Activated naive CD4-positive, alpha-beta T cell treated with Interleukin-2 at 50 U/mL for 16 hours (primary cell): ENCODE measurements at places on chromosomes 4 and X.

DNA sequence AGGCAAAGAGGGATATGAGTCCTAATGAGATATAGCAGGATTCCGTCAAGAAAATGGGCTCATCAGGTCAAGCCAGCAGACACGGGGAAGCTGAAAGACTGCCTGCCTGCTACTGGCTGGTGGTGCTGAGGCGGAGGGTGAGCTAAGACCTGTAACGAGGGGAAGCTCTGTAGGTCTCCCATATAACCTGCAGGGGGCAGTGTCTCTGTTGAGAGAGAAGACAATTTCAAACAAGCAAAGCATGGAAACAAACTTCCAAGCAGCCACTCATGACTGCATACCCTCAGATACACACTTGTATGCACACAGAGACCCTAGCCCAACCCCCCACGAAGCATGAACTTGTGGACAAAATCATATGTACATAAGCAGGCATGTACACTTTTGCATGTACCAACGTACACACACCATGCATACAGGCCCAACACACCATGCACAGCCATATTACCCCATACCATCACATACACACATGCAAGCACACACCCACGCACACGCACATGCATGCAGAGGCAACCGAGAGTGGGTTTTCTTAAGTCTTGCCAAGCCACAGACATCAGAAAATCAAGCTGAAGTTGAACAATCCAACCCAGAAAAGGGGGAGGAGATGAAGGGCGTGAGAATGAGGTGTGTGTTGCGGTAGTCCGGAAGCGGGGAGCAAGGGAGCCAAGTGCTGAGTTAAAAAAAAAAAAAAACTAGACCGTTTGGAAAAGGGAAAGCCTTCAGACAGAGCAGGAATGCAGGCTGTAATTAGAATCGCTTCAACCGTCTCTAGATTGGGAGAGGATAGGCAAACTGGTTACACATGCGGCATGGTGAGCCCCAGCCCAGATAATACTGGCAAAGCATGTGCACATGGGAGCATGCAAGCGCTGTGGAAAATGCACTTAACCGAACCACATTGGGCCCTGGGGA lies 71.0 kb downstream of the PJA1 start:
- DNase-seq = peak; percentile 9

GRCh38 chrX:72123471-72124185 lies 8.1 kb downstream of the RTL5 start:
- DNase-seq = no peak

DNA sequence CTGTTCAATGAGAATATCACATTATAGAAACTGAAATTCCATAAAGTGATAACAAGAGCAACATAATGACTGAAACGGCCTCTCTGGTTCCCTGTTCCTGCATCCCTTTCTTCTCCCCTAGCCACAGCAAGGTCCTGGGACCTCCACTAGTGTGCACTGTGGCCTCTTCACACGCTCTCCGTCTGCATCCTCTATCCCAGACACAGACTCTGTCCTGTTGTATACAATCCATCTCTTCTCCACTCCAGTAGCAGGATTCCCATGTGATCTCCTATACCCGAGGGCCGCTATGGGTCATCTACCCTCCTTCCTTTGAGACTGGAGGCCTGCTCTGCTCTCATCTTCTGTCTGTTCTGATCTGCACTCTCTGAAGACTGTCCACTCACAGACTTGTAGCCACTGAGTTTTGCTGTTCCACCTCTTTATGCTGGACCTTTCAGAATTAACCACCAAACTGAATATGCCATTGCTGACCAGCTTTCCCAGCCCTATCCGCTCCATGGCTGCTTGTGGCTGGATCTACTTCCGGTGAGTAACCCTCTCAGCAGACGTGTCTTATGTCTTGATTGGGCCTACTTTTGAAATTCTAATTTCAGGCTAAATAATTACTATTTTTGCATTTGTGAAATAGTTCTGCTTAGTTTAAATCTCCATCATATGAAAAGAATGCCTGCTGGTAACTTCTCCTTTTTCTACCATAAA lies 105.1 kb upstream of the NAP1L5 start:
- DNase-seq = no peak

GRCh38 chrX:110277609-110278008 lies 40.3 kb downstream of the AMMECR1 start:
- no peak for DNase-seq

DNA sequence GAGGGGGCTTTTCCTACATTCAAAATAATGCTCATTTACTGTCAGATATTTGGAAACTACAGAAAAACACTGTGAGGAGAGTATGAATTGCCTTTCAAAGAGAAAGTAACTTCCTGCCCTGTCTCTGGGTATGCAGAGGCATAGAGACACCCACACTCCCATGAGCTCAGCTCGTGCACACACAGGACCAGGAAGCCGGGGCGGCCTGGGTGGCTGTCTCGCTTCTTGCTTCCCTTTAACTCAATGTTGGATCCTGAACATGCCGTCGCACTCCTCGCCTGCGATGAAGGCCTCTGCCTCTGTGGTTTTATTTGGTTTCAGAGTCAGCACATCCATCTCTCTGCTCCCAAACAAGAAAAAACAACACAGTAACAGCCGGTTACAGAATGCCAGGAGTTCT lies 40.1 kb upstream of the GPR78 start:
- peak; percentile 32 for DNase-seq

DNA sequence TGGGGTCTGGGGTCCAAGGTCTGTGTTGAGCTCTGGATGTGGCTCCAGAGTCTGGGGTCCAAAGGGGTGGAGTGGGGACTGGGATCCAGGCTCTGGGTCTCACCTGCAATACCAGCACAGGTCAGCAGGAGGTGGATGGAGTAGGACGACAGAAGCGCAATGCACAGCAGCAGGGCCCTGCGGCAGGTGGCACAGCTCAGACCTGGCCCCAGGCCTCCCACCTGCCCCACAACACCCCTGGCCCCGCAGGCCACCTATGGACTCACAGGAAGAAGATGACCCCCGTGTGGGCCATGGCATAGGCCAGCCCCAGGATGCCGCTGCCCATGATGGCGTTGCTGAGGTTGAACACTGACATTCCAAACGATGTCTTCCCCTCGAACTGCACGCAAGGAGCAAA lies 3.4 kb downstream of the SLC38A5 start:
- peak; percentile 20 for DNase-seq

DNA sequence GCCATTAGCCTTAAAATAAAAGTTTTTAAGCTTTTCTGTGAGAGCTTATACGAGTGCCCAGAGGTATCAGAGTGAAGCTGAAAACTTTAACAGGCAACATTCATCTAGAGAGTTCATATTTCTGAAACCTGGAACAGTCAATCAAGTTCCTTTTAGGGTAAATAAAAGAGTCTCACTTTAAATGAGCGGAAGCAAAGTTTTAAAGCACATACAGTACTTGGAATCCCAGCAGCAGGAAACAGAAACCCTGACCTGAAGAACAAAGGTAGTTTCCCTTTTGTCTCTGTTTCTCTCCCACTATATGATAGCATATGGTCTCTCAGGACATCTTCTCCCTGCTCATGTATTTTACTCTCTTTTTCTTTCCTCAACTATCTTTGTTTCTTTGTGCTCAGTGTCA lies 153.0 kb downstream of the ASB9 start:
- DNase-seq = no peak

DNA sequence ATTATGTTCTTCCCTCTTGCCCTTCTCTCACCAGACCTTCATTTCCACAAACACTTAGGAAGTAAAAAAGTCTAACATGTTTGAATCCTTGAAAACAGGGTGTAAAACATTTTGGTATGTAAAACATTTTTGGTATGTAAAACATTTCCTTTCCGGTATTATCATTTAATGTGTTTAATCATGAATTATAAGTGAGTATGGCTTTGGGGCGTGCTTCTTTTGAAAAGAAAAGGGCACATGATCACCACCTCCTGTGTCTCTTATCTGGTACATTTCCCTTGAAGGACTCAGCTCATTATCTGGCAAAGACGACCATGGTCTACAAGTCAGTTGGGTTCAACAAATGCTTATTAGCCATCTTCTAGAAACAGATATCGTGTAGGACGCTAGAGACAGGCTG lies 283.6 kb downstream of the FRMPD4 start:
- DNase-seq = no peak

- no peak for DNase-seq
Observed at GRCh38 chrX:153327561-153327960, 6.0 kb upstream of the PNMA6F start.

DNA sequence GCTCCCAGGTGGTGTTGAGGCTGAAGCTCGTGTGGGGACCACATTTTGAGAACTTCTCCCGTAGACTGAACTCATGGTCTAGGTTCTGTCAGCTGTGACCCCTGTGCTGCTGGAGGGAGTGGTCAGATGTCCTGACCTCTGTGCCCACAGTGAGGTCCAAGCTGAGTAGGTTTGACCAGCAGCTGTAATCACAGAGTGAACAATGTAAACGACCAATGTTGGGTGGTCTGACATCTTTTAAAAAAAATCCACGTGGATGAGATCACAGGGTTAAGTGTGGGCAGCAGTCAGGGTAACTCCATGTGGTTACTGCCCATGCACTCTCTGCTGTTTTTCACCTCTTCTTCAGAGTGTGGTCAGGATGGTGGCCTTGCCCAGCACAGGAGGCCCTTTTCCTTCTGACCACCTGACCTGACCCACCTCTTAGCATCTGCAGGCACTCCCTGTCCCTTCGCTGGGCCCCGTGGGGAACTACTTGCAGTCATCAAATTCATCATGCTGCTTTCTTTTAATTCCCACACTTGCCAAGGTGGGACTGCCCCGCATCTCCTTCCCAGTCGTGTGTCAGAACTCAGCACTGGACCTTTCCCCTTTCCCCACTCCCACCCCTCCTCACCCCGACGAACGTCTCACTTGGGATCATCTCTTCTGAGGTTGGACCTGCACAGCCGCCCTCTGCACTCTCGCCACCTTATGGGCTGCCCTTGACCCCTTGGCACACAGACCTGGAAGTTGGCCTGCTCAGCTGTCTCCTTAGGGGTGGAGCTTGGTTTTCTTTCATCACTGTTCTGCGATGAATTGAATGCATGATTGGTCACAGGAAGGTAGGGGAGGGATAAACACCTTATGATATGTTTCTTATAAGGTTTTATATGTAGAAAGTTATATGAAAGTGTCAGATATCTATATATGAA lies 120.1 kb downstream of the PTTG2 start:
- no peak for DNase-seq

GRCh38 chr4:114597410-114598115 lies 1.0 kb upstream of the UGT8 start:
- DNase-seq = no peak

- no peak for DNase-seq
Observed at GRCh38 chrX:119676949-119677653, 15.9 kb downstream of the SEPTIN6 start.

DNA sequence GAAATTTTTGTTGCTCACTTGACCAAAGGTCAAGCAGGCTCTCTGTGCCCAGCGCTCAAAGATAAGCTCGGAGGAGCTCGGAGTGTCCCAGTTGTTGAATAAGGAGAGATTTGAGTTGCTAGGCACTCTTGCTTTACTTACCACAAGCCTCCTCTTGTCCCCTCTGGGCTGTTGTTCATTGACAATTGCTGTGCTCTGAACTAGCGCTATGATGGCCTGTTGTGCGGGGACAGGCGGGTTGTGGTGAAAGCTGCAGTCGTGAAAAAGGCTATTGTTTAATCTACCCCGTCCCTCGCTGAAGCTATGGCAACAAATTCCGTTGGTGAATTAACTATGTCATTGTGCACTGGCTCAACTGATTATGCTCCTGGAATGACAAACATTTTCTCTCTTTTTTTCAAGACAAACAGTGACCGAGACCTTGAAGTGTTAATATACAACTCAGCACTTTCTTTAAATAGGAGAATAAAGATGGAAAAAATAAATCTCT lies 21.0 kb upstream of the POLA1 start:
- no peak for DNase-seq

DNA sequence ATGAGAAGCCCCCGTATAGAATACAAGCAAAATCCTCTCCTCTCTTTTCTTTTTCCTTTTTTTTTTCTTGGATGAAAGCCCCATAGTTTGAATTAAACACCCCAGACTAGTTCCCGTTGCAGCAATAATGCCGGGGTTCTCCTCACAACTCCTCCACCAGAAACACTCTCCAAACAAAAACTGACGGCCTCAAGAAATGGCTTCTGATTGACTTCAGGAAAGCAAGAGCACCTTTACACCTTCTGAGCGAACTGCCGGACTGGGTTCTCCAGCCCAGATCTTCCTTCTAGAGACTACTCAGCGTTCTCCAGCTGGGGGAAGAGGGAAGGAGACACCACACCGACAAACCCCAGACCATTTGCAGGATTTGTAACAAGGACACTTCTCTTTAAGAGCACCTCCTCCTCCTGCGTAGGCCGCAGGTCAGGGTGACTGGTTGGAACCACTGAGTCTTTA lies 4.0 kb downstream of the HAND2 start:
- DNase-seq = no peak

GRCh38 chr4:15963576-15963975 lies 601 bp upstream of the FGFBP2 start:
- DNase-seq = peak; percentile 30

- no peak for DNase-seq
Observed at GRCh38 chr4:58961925-58962324, 1851.7 kb upstream of the IGFBP7 start.
